Activated naive CD4-positive, alpha-beta T cell (primary cell): ENCODE measurements at places on chromosomes 1 and 21.

DNA sequence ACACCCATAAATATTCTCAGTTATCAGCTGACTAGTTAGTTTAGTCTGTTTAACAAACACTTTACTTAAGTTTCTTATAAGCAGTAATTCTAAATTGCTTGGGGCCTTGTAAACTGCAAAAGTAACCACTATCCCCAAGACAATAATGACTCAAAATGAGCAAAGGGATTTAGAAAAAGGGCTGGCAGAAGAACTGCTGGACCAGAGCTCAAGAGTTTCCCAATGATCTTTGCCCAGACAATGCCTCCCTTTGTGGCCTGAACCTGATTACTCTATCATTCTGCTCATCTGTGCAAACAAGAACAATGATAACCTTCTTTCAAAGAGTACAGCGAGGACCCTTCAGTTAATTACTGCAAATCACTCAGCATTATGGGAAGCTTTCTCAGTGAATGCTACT is 123.5 kb downstream of the TIAM1 start:
- DNase-seq: no peak

DNA sequence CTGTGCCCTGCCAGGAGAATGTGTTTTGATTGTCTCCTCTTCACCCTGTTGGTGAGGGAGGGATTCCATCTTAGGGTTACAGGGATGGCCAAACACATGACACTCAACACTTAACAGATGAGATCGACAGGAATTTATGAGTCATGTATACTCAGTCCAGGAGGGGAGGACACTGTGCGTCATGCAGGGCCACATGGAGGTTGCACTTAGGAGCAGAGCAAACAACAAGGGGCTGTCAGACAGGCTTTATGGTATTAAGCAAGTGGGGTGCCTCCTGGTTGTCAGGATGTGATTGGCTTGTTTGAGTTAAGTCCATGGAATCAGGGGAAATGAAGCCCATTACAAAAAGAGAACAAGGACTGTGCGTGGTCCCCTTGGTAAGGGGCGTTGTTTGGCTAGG is 26.9 kb downstream of the EDARADD start:
- no peak for DNase-seq

GRCh38 chr1:1619917-1620361 is 4.6 kb downstream of the MIB2 start:
- DNase-seq: no peak

DNA sequence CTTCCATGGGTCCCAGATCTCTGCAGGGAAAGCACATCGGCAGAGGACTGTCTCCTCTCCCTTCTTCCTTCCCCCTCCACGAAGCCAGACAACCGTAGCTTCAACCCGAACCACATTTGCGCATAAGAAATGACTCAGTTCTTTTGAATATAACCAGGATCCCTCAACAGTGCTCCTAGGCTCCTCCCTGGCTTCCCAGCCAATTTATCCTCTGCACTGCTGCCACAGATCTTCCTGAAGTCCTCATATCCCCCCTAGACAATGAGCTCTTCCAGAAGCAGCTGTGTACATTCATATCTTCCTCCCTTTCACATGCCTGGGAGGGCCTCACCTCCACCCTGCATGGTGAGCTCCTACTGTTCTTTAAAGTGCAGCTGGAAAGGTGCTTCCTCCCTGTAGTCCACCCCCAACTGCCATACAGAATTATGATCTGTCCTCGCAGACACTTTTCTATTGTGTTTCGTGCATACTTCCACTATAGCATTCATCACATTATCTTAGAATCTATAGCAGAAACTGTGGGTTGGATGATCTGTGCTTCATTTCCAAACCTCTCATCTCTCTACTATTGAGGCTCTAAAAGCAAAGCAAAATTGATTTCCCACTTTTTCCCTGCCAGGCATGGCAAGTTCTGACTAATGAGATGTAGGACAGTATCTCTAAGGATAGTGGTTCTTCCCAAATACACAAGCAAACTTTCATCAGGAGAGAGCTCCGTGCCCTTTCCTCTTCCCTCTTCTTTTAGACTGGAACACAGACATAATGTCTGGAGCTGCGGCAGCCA is 179.3 kb upstream of the HMGB4 start:
- DNase-seq: no peak

GRCh38 chr1:166972826-166973225 is 2.5 kb downstream of the ILDR2 start:
- no peak for DNase-seq

DNA sequence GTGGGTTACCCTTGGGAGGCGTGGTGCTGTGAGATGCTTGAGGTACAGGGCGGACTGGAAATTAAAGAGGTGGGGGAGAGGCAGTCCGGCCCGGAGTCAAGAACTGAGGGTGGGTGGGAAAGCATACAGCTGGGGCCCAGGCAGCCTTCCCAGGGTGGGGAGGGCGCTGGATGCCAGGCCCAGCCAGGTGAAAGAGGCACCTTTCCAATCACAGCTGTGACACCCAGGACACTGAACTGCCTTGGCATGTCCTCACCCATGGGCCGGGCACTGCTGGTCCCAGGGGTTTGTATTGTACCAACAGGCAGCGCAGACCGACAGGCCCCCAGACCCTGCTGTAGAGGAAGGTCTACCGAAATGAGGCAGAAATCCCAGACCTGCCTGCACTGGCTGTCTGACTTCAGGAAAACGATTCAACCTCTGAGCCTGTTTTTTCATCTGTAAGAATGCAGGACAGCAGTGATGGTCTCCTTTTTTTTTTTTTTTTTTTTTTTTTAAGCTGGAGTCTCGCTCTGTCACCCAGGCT is 9.1 kb downstream of the SLC30A2 start:
- DNase-seq: no peak

GRCh38 chr1:172556461-172556860 is 23.5 kb downstream of the SUCO start:
- no peak for DNase-seq

GRCh38 chr1:167776151-167776550 is 54.4 kb downstream of the MPZL1 start:
- no peak for DNase-seq

DNA sequence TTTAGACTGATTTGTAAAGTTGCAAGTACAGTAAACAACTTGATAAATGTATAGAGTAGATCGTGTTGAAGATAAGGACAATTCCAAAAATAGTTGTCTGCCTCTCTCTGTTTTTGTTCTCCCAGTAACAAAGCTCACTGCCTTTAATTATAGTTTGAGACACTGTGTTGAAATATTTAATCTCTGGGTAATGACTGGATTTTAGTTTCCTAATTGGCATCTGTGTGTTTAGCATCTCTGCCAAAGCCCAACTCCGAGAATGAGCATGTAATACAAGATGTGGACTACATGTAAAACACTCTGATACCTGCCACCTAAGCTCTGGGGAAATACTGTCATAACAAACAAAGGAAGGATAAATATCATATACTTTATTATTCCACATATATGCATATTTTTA is 27.7 kb upstream of the SDE2 start:
- DNase-seq: no peak

- DNase-seq: no peak
These were observed 157.6 kb downstream of the EDEM3 start for GRCh38 chr1:184596950-184597645.

- no peak for DNase-seq
These were observed 12.2 kb downstream of the NTNG1 start for GRCh38 chr1:107153014-107153413.

GRCh38 chr1:67332653-67333529 is 25.2 kb downstream of the IL12RB2 start:
- DNase-seq: no peak

GRCh38 chr1:170791941-170792340 is 128.0 kb downstream of the PRRX1 start:
- no peak for DNase-seq

DNA sequence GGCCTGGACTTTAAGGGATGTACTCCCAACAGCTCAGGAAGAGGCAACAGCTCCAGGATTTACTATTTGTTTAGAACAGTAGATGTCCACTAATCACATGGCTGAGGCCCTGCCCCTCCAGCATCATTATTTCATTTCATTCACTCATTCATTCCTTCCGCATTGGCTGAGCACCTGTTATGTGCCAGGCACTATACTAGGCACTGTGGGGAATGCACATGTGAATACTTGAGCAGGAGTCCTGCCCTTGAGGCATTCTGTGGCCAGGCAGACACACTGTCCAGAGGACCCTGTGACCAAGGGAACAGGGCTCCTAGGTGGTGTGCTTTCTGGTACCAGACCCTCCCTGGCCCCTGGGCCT is 24.3 kb downstream of the KIAA1614 start:
- no peak for DNase-seq

DNA sequence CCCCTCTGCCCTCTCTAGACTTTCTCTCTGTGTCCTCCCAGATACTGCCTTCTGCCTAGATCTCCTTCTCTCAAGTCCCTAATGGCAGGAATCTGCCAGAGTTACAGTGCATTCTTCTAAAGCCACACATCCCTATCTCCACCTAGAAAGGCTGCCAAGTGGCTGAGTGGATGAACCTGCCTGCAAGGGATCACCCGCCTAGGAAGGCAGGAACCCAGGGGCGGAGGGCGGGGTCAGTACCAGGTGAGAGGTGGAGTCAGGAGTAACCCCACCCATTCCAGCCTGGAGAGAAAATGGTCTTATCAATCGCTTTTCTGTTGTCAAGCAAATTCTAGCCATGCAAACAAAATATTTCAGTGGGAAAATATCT is 60.8 kb downstream of the BCAR3 start:
- no peak for DNase-seq

DNA sequence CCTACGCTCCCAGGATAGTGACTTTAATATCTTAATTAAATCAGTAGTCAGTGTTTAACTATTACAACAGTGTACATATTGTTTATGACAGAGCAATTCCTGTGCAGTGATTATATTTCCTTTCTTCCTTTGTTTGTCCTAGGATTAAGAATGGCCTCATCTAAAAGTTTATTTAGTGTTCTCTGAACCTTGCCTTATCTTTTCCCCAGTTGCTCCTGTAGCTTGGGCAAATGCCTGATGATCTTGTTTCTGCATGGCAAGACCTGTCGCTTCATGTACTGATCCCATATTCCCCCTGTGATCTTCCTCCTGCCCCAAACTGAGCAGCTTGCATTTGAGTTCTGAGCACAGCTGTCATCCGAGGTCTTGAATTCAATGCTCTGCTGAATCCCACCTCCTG is 69.1 kb upstream of the STUM start:
- no peak for DNase-seq

- DNase-seq: no peak
These were observed at the start of gene MTARC1 for GRCh38 chr1:220786337-220787068. MTARC1 (plus strand) TSS chr1:220786913; CDS start chr1:220786945, 32 bp downstream.

GRCh38 chr1:221823149-221823548 is 81.3 kb upstream of the DUSP10 start:
- no peak for DNase-seq

DNA sequence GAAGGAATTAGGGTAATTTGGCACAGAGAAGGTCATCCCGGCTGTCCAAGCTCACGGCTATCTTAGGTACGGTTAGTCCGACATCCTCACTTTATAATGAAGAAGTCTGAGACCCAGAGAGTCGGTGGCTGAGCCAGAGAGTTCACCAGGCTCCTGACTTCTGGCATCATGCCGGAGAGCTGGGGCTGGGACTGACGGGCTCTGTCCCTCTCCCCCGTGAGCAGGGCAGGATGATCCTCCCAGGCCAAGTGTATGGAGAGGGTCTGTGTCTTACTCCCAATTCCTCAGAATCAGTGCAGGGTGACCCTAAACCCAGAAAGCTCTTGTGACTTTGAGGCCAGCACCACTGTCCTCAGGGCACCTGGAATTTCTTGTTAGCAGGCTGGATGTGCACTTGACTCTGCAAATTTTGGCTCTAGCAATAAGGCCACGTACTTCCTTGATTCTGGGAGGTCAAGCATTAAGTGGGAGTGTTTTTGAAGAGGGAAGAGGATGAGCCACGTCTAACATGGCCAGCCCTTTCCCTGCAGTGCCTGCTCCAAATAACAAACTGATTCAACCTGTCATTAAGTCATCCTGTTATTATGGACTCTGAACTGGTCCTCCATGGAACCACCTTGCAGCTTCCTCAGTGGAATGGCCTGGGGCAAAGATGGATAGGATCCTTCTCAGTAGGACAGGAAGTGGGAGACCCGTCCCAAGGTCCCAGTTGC is 20.8 kb upstream of the BTG2 start:
- no peak for DNase-seq

GRCh38 chr1:186575348-186575747 is 104.9 kb downstream of the PTGS2 start:
- DNase-seq: no peak

GRCh38 chr21:37578471-37579126 is 212.0 kb downstream of the DYRK1A start:
- no peak for DNase-seq

DNA sequence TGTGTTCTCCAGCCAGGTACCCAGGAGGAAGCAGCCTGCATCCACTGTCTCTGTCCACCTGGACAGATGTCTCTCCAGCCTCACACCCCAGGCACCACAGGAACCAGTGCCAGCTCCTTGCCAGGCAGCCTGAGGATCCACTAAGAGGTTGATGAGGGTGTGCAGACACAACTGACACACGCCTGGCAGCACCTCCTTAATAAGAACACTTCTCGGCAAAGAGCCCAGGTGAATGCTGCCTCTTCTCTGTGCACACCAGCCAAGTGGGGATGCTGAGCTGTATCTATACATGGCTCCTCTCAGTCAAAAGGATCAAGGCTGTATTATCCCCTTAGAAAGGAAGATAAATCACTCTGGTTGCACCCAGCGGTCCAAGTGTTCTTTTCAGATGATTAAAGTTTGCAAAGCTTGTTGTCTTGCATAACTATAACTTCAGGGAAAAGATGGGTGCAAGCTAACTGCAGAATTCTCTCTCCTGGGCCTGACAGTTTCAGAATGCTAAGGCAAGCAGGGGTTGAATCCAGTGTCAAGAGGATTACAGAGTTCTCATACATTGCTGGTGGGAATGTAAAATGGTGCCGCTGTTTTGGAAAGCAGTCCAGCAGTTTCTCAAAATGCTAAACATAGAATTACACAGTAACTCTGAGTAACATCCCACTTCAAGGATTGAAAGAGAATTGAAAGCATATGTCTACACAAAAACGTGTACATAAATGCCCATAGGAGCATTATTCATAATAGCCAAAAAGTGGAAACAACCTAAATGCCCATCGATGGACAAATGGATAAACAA is 3.7 kb upstream of the CAPN8 start:
- no peak for DNase-seq

- DNase-seq: no peak
These were observed 14.8 kb downstream of the HSPG2 start for GRCh38 chr1:21922090-21923013.

GRCh38 chr1:205670150-205670446 is 10.2 kb downstream of the SLC45A3 start:
- DNase-seq: no peak

- no peak for DNase-seq
These were observed 220.8 kb upstream of the DAB1 start for GRCh38 chr1:57644667-57645066.

DNA sequence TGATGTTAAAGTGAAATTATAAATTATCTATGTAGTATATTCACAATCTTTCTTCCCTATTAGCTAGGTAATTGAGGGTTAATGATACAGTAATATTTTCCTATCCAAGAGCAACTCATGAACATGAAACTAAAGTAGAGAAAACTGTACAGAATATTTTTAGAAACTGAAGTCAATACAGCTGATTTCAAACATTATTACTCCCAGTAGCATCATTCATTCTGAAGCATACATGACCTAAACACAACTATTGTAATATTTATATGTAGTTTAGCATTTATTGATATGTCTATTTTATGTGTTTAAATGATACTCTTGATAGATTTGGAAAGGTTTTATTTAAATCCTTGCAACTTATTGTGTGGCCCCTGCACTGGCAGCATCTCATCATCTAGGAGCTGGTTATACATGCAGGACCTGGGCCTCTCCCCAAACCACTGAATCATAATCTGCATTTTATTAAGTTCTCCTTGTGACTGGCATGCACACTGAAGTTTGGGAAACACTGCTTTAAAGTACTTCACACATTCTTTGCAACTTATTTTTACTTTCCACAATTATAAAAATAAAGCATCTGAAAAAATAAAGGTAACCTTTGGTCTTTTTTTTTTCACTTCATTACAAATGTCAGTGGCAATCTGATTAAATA is 199.9 kb downstream of the LRRC40 start:
- DNase-seq: no peak
